ENCODE measurements at places on chromosomes 3 and 15.

DNA sequence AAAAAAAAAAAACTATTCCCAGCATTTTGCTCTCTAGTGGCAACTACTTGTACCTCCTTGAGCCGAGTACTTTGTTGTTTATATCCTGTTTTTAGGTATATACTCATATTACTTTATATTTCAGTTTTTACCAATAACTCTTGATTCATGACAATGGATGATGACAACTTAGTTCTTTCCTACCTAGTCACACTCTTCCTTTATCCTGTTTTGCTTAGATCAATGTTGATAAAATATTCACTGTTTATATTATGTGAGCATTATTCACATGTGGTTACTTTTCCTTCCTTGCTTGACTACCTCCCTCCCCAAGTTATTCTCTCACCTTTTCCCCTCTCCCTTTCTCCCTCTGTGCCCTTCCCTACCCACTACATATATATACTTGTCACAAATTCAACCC is 53.7 kb downstream of the NKIRAS1 start:
- DNase-seq, result no peak

DNA sequence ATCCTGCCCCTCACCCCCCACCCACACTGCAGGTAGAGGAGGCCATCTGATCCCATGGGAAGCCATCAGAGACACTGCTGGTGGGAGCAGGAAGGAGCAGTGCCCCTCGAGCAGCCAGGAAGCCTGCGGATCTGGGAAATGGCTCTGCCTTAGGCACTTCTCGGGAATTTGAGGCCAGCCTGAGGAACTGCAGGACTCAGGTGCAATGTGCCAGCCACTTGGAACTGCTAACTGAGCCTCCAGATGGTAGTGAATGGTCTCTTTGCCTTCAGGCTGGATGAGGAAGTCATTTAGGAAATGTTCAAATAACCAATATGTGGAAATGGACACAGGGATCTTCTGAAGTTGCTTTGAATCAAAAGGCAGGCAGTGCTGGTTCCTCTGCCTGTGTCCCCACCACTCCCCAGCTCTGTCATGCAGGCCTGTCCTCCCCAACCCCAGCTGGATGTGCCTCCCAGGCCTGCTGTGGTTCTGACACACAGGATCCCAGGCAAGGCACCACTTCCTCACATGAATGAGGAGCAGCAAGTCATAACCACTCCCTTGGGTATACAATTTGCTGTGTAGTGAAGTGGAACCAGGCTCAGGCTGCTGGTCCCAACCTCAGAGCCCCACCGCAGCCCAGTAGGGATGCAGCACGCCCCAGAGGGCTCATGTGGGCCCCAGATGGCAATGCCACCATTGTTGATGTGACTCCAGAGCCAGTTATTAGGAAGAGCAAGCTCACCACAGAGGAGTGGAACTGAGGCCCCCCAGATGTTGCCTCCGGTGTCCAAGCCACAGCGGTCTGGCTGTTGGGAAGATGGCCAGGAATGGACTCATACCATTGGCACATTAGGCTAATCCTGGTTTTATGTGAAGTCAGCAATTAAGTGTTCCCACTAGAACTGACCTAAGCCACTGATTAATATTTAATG is 46.5 kb upstream of the LIMD1 start:
- no peak for DNase-seq

GRCh38 chr3:121999931-122000330 is 22.1 kb downstream of the ILDR1 start:
- no peak for DNase-seq

GRCh38 chr15:69424001-69424400 is 9.9 kb downstream of the KIF23 start:
- DNase-seq, result no peak

DNA sequence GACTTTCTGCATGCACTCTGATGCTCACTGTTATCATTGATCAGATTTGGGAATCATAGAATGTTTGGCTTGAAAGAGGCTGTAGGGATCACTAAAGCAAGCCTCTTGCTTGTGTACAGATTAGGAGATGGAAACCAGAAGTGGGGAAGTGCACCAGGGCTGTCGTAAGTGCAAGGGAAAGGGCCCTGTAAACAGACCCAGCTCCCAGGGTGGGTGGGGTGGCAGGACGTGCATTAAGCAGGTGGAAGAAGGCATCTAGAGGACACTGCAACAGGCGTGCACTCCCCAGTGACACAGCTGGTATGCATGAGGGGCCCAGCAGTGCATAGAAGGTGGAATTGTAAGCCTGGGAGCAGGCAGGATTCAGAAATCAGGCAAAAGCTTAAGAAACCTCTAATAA is 58.0 kb upstream of the SLC7A14 start:
- DNase-seq, result no peak

DNA sequence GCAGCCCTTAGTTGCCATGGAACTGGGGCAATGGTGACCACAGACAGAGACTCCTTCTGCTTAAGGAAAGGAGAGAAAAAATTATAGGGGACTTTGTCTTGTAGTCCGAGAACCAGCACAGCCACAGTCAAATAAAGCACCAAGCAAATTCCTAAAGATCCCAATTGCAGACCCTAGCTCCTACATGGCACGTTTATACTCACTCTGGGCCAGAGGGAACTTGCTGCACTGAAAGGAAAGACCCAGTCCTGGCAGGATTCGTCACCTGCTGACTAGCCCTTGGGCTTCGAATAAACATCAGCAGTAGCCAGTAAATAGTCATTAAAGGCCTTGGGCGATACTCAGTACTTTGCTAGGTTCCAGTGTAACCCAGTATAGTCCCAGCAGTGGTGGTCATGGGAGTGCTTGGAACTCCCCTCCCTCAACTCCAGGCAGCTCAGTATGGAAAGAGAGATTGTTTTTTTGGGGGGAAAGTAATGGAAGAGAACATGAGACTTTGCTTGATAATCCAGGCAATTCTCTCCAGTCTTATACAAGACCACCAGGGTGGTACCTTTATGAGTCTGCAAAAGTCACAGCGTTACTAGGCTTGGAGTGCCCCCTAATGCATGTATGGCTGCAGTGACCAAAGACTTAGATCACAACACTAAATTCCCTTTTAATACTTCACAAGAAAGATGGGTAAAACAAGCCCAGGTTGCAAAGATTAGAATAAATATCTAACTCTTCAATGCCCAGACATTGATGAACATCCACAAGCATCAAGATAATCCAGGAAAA is 66.4 kb upstream of the AGTR1 start:
- DNase-seq, result no peak

DNA sequence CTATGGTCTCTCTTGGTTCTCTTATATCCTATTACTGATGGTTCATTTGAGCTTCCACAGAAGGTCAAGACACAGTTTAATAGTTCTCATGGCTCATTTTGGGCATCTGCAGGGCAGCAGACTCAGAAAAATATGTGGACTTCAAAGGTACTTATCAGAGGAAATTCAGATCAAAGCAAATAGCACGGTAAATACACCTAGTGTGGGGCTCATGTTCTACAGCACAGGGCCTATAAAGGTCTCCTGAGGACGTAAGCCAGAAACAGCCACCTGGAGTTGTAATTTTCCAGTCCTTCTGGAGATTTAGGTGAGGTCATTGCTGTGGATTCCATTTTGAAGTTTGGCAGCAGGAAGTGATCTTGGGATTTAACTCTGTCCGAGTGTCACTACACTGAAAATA is 134.5 kb upstream of the SGO1 start:
- DNase-seq, result no peak

- no peak for DNase-seq
These were observed 299.5 kb downstream of the CADM2 start for GRCh38 chr3:85258326-85258725.

- DNase-seq, result no peak
These were observed 10.8 kb downstream of the STRA6 start for GRCh38 chr15:74191798-74192197.

DNA sequence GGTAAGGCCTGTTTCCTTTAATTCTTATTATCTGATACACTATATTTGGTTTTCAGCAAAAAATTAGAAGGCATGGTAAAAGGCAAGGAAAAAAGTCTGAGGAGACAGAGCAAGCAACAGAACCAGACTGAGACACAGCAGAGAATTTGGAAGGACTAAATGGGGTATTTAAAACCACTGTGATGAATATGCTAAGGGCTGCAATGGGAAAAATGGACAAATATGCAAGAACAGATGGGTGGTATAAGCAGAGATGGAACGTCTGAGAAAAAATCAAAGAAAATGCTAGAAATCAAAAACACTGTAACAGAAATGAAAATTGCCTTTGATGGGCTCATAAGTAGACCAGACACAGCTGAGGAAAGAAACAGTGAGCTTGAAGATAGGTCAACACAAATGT is 50.8 kb upstream of the NSMCE3 start:
- no peak for DNase-seq

- no peak for DNase-seq
These were observed 247.1 kb upstream of the LMCD1 start for GRCh38 chr3:8254489-8254888.

GRCh38 chr3:102092617-102093466 is 243.5 kb downstream of the NFKBIZ start:
- no peak for DNase-seq

GRCh38 chr3:64262574-64263114 is 37.4 kb upstream of the PRICKLE2 start:
- no peak for DNase-seq

- peak; percentile 35 for DNase-seq
These were observed 80.1 kb downstream of the SETD2 start for GRCh38 chr3:47083786-47084185.

GRCh38 chr15:90031231-90031791 is 30.2 kb downstream of the ZNF710 start:
- peak; percentile 96 for DNase-seq

DNA sequence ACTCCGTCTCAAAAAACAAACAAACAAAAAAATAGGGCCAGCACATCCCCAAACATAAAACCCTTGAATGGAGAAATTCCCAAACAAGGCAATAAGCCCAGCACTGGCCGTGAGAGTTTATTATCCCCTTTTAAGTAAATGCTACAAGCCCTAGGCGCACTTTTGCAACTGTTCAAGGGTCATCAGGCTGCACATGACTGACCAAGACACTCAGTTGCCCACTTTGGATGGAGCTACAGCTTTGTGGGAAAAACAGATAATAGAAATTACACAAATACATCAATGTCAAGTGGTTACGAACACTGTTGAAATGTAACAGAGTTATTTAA is 33.7 kb upstream of the ZNF445 start:
- DNase-seq, result no peak

DNA sequence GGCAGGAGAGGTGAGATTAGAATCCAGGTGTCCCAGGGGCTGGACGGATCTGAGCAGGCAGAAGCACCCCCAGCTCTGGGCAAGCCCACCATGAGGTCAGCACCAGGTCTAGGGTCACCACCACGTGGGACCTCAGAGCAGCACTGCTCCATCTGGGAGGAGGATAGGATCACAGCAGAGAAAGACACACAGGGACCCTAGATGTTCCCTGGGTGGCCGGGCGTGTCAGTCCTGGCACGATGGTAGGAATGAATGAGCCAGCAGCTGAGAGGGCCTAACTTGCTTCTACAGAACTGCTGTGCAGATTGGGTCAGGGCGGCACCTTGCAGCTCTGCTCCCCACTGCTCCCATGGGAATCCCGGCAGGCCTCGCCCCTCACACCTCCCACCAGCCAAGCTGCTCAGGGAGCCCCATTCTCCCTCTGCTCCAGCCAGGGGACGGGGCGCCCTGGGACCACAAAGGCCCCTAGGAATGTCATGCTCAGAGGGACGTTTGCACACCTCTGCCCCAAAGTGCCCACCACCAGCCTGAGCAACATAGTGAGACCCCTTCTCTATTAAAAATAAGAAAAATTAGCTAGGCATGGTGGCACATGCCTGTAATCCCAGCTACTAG is 66.3 kb downstream of the ZNF445 start:
- DNase-seq, result no peak

DNA sequence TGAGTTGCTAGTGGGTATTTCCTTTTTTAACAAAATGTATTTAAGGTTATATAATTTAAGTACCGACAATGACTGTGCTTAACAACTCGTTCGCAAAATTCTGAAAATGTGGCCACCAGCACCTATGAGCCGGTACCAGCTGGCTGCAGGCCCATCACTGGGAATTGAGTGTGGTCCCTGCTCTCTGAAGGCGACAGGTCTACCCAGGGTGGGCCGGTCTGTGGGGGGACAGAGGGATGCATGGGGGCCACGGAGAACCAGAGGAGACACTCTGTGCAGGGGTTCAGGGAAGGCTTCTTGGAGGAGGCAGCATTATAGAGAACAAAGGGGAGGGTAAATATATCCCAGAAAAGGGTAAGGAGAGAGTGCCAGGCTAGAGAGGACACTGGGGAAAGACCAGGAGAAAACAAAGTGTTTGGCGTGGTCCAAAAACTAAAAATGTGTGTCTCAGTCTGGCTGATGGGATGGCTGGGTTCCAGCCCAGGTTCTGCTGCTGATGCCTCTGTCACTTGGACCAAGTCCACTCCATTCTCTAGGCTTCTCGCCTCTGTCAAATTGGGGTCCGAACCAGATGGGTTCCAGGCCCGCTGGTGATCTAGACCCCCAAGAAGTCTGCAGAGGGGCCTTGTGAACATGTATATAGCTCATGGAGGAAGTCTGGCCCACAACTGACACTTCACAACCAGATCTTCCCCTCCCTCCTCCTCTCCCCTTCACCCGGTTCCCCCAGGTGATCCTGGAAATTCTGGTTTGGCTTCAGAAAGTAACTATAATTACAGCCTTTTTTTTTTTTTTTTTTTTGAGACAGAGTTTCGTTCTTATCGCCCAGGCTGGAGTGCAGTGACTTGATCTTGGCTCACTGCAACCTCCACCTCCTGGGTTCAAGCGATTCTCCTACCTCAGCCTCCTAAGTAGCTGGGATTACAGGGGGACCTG is 10.7 kb upstream of the CYP11A1 start:
- no peak for DNase-seq

DNA sequence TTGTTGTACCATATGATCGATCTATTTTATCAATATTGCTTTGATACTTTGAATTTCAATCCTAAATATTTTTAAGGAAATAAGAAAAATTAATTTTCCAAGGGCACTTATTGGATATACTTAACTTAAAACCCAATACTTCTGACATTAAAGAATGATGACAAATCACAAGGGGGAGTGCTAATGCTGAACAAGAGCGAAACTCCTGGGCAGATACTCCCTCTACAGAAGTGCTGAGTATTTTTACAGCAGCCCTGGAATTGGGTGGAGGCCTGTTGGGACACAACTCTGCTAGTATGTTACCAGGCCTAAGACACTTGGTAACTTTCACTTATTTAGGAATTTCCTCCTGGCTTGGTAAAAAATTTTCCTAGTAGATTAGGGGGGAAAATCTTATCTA is 46.2 kb downstream of the DENND6A start:
- no peak for DNase-seq
